ENCODE measurements at places on chromosomes 12 and 14.

- no peak for DNase-seq
Measured at GRCh38 chr12:27534060-27534764, 10.2 kb downstream of the PPFIBP1 start.

DNA sequence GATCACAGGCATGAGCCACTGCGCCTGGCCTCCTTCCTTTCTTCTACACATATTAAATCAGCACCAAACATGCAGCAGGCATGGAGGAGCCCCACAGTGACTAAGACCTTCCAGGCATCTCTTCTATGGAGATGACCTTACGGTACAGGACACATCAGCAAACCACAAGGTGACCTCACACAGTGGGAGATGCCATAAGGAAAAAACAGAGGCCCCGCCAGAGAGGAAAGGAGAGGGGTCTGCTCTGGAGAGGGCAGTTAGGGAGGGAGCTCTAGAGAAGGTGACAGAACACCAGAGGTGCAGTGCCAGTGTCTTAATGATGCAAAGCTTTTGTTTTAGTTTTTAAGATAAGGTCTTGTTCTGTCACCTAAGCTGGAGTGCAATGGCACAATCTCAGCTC lies 81.1 kb upstream of the ESRRB start:
- no peak for DNase-seq

DNA sequence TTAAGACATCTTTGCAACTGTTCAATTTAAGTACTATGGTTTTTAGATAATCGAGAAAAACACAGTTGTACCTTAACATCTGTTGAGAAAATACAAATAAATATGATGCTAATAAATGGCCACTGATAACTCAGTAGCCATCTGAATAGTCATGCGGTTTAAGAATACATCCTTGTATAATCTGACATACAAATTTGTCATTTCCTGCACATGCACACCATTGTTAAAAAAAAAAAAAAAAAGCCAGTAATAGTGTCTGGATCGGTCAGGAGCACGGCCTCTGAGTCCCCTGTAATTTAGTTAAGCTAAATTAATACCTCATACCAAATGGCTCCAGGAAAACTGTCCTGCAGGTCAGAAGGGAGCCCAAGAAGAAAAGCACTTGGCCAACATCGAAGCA lies 16.8 kb downstream of the RFC5 start:
- DNase-seq = no peak

DNA sequence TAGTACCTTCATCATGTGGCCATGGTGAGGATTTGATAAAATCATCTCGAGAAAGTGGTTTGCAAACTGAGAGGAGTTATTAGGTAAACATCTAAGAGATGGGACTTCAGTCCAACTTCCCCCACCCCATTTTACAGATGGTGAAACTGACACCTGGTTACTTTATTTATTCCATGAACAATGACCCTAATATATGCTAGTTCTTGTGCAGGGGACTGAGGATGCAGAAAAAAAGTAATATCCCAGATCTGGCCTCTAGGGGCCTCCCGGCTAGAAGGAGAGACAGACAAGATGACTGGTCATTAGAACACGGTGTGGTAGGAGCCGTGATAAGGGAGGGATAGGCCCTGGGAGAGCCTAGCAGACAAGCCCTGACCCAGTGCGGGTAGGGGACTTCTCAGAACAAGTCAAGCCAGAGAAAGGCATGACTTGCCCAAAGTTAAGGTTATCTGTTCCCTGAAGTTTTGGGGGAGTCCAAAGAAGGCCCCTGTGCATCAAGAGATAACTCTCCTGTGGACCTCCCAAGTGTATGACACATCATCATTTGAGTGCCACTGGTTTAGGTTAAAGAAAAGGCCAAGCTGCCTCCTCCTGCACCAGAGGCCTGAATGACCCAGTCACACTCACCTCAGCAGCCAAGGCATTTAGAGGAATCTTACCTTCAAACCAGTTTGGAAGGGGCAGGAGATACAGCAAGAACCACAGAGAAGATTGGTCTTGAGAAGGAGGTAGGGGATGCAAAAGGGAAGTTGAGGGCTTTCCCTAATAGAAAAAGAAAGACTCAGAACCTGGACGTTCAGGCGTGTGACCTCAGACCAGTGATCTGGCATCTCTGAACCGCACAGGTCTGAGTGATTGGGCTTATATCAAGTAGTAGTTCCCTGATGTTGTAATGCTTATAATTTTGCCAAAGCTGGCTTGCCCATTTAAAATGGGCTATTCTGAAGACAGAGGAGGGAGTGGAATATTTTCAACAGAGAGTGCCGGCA lies 1.6 kb downstream of the CMKLR1 start:
- DNase-seq = peak; percentile 41

DNA sequence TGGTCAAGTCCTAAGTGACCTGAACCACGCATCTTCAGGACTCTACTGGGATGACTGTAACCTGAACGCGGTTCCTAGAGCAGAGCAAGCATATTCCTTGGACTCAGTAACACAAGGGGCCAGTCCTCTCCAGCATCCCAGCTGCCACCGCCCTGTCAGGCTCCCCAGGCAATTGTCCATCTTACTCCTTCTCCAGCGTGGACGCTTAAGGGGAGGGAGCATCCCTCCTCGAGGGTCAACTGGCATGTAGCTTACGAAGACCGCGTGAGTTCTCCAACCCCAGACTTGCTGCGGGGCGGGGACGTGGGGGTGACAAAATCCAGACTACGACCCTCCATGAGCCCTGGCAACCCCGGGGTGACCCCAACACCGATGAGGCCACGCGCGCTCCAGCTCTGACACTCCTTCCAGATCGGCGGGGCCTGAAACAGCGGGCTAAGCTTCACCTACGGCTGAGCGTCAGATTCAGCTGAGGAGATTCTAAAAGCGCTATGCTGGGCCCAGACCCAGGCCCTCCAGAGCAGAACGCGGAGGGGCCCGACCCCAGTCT lies 846 bp upstream of the MTHFD1 start:
- DNase-seq = peak; percentile 24

DNA sequence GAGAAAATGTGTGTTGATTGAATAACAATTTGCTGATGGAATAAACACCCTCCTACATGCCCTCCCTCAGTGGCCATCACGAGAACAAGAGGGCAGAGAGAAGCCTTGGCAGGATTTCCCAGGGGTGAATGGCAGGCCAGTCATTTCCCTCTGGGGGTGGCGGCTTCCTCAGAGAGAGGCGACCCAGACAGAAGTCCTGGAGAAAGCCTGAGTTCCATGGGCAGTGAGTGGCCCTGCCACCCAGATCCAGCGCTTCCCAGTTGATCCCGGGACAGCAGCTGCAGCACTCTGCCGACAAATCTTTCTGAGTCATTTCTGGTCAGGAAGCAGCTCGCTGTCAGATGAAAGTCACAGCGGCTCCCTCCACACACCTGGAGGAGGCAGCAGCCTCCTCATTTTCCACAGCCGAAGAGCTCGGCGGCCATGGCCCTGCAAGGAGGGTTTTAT lies 123.0 kb downstream of the SCARB1 start:
- no peak for DNase-seq

DNA sequence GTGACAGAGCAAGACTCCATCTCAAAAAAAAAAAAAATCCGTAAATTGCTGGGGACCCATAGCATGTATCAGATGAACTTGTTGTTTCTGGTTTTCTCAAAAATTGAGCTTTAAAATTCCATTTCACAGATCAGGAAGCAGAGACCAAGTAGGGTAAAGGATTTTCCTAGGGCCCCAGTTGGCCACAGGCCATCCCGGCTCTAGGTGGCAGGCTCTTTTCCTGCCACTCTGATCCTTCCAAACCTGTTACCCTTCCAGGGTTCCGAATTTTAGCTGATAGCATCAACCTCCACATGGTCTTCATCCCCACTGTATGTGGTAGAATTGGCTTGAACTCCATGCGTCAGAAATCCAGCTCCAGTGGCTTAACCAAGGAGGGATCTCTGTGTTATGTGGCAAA lies 36.1 kb upstream of the BDKRB2 start:
- DNase-seq = no peak

DNA sequence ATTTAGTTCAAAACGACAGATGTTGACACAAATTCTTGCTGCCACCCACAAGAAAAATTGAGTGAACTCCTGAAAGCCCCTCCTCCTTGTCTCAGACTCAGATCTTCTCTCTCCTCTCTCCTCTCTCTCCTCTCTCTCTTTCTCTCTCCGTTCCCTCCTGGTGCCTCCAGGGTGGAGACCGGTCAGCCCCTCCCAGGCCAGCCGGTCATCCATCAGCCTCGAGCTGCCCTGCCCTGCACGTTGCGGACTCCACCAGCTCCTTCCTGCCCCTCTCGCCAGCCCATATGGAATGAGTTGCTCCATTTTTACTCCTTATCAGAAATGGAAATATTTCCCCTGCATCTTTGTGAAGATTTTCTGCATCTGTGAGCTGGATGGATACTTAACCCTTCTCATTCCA lies 103.8 kb downstream of the TBX5 start:
- DNase-seq = no peak

- peak; percentile 90 for DNase-seq
Measured at GRCh38 chr14:95313707-95314106, 6.0 kb downstream of the CLMN start.

DNA sequence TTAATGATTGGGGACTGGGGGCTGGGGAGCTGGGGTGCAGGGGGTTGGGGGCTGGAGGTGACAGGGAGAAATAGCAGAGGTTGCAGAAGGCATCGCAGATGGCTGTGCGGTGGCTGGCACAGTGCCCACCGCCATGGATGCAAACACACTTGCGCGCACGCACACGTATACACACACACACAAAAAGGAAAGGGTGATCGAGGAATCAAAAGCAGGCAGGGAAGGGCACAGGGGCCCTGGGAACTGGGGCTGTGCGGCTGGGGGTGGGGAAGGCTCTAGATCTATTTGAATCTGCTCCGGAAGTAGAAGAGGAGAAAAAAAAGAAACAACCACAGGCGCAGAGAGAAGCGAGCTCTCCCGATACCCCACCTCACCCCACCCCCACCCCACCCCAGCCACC lies 39.4 kb downstream of the ZFHX2 start:
- no peak for DNase-seq

DNA sequence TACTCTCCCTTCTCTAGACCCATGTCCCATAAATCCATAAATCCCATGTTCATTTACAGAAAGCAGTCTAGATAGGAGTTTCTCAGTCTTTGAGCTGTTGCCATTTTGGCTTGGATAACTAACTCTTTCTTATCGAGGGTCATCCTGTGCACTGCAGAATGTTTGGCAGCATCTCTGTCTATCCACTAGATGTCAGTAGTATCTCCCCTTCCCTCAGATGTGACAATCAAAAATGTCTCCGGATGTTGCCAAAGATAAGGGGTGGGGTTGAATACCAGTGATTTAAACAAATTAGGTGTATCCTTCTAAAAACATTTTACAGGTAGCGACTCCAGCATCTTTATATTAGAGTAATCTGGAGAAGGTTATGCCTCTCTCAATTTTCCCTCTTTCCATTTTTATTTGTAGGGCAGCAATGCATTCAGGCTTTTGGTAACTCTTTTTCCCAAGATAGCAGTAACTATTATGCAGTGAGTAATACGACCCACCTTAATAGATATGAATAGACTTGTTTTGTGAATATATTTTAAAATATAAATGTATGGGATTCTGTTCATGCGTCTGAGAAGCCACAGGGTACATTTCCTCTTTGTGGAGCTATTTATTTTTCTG lies 100.7 kb downstream of the LRRK2 start:
- DNase-seq = peak; percentile 51

DNA sequence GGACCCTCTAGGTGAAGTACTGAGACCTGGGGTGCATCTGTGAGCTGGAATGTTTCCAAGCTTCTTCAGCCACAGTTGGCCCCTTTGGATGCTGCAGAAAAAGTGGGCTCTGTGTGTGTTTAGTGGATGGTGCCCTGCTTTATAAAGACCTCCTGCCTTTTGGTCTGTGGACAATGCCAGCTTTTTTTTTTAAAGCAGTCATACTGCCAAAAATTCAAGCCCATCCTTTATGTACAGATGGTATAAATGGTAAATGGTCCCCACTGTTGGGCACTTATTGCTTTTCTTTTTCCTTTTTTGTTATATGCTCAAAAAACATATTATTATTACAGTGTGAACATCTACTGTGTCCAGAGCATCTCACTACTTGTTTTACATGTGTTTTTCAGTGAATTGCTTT lies 81.1 kb downstream of the SMOC1 start:
- no peak for DNase-seq

GRCh38 chr12:115473257-115473956 lies 789.4 kb upstream of the TBX3 start:
- DNase-seq = no peak

GRCh38 chr12:57541001-57541400 lies 6.0 kb downstream of the DCTN2 start:
- no peak for DNase-seq

- DNase-seq = no peak
Measured at GRCh38 chr12:1161197-1161596, 170.2 kb downstream of the ERC1 start.

- DNase-seq = no peak
Measured at GRCh38 chr12:124766727-124767065, 97.0 kb downstream of the SCARB1 start.

- DNase-seq = no peak
Measured at GRCh38 chr12:110365489-110366320, 37.8 kb downstream of the ANAPC7 start.

GRCh38 chr12:42963988-42964387 lies 374.4 kb upstream of the PRICKLE1 start:
- no peak for DNase-seq

GRCh38 chr12:100031836-100032235 lies 47.1 kb upstream of the ANKS1B start:
- no peak for DNase-seq

DNA sequence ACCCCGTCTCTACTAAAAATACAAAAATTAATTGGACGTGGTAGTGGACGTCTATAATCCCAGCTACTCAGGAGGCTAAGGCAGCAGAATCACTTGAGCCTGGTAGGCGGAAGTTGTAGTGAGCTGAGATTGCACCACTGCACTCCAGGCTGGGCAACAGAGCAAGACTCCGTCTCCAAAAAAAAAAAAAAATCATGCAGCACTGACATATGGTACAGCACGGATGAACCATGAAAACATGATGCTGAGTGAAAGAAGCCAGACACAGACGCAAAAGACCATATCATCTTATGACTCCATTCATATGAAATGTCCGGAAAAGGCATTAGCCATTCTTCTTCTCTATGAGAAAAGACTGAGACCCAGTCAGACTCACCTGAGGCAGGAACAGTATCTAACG lies 50.4 kb downstream of the PITPNM2 start:
- DNase-seq = no peak

- DNase-seq = no peak
Measured at GRCh38 chr12:58286353-58286752, 345.0 kb downstream of the ATP23 start.

All from NCI-H226 (cell line).